ENCODE measurements at places on chromosomes 11 and 22.

DNA sequence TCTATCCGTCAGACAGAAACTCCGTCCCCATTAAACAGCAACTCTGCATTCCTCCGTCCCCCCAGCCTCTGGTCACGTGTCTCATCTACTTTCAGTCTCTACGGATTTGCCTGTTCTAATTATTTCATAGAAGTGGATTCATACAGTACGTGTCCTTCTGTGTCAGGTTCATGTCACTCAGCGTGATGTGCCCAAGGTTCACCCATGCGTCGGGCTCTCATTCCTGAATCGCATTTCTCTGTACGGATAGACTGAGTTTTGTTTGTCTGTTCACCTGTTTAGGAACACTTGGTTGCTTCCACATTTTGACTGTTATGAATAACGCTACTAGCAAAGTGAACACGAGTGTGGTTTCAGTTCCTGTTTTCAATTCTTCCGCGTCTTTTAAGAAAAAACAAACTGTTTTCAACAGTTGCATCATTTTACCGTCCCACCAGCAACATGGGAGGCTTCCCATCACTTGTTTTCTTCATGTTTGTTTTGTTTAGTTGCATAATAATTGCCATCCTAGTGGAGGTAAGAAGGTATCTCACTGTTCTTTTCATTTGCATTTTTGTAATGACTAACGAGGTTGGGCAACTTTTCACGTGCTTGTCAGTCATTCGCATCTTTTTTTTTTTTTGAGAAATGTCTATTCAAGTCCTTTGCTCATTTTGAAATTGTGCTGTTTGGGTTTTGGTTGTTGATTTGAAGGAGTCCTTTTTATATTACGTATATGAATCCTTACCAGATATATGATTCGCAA is 8.9 kb upstream of the NLRP6 start:
- DNase-seq, result no peak

DNA sequence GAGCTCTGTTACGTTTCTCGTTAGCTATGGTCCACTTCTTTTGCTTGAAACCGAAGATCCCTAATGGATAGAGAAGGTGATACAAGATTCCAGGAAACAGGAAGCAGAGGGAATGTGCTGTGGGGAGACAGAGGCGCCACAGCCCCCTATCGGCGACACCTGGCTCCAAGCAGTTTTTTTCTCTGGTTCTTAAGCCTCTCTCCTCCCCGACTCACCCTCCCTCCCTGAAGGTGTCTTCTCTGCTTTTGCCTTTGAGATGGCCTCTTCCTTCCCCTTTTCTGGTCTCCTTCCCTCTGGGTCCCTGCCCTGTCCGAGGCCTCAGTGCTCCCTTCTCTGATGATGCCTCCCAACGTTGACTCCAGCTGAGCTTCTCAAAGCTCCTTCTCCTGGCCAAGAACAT is 14.2 kb upstream of the APOBEC3A start:
- no peak for DNase-seq

DNA sequence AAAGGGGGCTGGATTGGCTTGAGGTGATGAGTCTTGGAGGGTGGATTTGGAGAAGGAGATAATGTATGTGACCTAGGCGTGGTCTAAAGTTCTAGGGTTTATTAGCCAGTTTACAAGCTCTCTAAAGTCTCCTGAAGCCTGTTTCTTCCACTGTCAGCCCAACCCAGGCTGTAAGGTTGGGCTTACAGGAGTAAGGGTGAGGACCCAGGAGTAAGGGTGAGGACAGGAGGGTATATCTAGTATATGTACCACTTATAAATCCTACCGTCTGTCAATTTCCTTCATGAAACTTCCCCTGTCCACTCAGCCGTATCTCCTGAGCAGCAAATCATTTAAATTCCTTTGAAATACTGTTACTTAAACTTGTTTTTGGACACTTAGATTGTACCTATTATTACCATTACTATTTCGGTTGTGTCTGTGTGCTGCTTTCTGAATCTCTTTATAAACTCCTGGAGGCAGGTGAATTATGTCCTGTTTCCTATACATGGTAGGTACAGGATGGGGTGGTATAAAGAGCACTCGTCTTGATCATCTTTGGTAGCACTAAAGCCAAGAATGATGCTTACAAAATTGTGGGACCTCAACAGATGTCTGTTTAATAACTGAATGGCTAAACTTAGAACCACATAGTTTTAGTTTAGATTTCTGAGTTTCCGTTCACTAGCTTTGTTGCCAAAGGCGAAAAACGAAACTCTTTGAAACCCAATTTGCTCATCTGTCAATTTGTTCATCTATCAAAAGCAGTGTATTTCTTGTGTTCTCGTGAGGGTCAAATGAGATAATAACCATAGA is 192.0 kb downstream of the GRIK4 start:
- no peak for DNase-seq

GRCh38 chr11:36243641-36244040 is 45.6 kb downstream of the COMMD9 start:
- DNase-seq, result no peak

- no peak for DNase-seq
Observed at GRCh38 chr11:126378763-126379162, 23.3 kb downstream of the ST3GAL4 start.

GRCh38 chr11:2077061-2077802 is 62.0 kb downstream of the IGF2 start:
- DNase-seq, result peak; percentile 30

- DNase-seq, result no peak
Observed at GRCh38 chr11:117837070-117837776, 12.7 kb upstream of the FXYD2 start.

- DNase-seq, result peak; percentile 33
Observed at GRCh38 chr22:23035557-23036277, 34.6 kb upstream of the GNAZ start.

GRCh38 chr22:30314915-30315314 is 11.8 kb downstream of the TBC1D10A start:
- no peak for DNase-seq

DNA sequence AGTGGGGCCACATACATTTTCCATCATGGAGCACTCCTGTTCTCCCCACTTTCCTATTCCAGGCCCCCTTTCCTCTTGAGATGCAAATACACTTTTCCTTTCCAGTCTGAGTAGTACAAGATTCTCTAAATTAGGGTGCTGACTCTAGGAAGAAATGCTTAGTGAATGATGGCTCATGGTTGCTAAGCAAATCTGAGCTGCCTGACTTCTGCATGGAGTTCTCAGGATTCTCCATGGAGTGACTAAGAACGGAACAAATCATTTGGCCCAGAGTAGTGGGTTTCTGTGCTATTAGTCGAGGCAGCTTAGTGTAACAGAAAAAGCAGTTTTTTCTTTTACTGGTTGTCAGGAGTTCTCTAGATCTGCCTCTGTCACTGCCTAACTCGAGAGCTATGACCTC is 65.4 kb upstream of the NTM start:
- no peak for DNase-seq

- no peak for DNase-seq
Observed at GRCh38 chr11:47971501-47971900, 8.9 kb upstream of the PTPRJ start.

- no peak for DNase-seq
Observed at GRCh38 chr11:75431533-75432525, 1.2 kb downstream of the KLHL35 start.

- DNase-seq, result no peak
Observed at GRCh38 chr11:131644204-131644795, 273.9 kb downstream of the NTM start.

- DNase-seq, result no peak
Observed at GRCh38 chr11:16727806-16728205, 10.6 kb upstream of the C11orf58 start.

GRCh38 chr22:25791556-25791955 is 49.6 kb downstream of the MYO18B start:
- no peak for DNase-seq

DNA sequence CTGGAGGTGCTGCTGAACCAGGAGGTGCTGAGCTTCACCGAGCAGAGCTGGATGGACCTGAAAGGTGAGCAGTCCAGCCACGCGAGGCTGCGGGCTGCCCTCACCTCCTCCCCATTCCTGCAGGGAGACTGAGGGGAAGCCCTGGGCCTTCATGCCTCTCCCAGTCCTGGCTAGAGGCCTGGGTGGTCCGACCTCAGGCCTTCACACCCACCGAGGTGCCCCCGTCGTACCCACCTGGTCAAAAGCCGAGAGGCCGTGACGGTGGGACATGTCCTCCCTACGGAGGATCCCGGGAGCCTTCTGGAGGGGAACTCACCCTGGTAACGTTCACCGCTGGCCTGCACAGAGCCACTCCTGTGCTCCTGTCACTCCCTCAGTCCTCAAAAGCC is 5.1 kb downstream of the SUSD2 start:
- DNase-seq, result no peak

DNA sequence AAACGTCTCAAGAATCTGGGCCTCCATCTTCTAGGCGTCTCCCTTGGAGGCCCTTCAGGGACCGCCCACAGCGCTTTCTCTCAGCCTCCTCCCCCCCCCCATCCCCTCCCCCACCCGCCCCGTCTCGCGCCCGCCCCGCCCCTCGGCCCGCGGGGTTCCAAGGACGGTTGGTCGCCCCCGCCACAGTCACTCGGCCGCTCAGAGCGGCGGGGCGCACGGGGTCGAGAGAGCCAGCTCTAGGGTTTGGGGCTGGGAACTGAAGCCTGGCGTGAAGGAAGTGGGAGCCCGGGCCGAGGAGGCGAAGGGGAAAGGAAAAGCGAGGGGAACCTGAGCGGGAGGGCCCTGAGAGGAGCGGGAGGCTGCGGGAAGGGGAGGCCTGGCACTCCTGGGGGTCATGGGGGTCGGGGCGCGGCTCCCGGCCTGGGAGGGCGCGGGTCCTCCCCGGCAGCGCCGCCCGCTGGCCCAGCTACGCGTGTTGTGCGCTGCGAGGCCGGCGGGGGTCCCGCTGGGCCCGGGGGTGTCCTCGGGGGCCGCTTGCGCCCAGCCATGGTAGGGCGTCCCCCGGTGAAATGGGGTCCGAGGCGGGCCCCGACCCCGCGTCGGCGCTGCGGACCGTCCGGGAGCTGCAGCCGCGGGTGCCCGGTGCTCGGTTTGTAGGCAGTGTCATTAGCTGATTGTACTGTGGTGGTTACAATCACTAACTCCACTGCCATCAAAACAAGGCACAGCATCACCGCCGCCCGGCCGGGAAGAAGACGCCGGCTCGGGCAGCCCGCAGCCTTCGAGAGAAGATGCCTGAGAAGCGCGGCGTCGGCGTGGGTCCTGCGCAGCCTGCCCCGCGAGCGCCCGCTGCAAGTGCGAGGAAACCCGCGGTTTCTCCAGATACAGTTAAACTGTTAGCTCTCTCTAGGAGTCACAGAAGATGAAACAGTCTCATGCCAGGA is at the start of gene BTG4:
TSS of gene BTG4 (minus strand) at position 91 of the 944 bp plus-strand sequence. CDS start 13,610 bp downstream, outside the sequence.
- no peak for DNase-seq

DNA sequence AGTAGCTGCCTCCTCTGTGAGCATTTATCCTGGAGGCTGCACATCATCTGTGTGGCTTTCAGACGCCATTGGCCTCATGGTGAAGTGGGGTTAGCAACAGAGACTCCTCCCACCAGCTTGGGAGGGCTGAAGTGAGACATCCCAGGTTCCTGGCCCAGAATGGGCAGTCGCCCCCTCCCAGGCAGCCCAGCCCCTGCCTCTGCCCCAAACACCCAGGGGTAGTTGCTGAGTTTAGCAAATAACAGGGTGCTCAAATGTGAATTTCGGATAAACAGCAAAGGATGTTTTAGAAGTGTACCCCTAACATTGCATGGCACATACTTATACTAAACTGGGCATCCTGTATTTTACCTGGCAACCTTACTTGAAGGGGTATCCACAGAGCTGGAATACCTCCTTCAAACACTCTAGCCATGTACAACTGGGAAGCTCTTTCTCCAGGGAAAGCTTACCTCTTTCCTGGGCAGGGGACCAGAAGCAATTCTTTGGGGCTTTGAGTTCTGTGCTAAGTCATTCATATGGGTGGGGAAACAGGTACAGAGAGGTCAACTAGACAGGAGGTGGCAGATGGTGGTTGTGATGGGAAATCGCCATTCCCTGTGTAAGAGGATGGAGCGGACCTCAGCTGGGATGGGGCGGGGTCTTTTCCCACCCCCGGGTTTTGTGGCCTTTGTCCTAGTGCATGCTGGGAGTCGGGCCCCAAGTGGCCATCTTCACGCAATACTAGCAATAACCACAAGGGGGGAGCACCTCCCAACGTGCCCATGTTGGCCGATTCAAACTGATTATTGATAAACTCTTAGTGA is 19.3 kb downstream of the MTFP1 start:
- no peak for DNase-seq

DNA sequence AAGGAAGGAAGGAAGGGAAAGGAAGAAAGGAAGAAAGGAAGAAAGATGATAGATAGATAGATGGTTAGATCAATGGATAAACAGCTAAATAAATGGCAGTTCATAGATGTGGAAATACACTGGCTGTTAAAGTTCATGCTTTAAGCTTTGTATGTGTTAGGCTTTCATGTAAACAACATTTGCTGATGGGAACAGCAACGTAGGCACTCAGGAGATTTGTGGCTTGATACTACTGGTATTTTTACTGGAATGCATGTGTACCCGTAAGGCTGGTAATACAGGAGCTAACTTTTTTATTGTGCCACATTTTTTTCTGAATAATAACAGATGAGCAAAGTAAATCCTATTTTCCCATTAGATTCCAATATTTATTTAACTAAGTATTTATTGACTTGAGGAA is 85.6 kb downstream of the NCAM1 start:
- DNase-seq, result no peak

DNA sequence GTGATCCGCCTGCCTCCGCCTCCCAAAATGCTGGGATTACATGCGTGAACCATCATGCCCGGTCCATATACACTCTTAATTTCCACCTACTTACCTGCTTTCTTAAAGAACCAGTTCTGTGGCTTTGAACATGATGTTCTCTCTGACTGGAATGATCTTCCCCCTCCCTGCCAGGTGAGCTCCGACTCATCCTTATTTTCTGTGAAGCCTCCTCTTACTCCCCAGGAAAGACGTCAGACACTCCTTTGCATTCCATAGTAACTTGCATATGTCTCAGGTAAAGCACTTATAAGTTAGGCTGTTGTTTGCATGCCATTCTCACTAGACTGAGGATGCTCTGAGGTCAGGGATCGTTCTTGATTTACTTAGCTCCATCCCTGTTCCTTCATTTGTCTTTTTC is 91.8 kb upstream of the RAB1B start:
- no peak for DNase-seq

GRCh38 chr11:58276151-58276550 is 8.1 kb upstream of the OR10W1 start:
- DNase-seq, result no peak

DNA sequence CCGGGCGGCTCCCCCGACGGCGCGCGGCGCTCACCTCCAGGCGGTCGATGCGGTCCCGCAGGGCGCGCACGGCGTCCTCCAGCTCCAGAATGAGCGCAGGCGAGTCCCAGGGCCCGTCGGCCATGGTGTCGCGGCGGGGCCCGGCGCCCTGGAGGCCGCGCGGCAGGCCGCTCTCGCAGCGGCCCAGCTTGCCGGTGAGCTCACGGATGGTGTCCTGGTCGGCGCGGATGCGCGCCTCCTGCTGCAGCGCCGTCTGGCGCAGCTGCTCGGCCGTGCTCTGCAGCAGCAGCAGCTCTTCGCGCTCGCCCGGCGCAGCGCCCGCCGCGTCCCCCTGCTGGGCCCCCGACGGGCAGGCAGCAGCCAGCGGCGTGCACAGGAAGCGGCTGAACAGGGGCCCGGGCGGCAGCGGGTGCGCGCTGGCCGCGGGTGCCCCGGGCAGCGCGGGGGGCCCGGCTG is 599 bp downstream of the NPTXR start:
- DNase-seq, result peak; percentile 37

GRCh38 chr11:71182791-71183677 is 69.3 kb downstream of the SHANK2 start:
- DNase-seq, result no peak

All from stimulated activated CD4-positive, alpha-beta T cell treated with anti-CD3 and anti-CD28 coated beads, Interleukin-15, amount 100 ng/mL, for 48 hours (primary cell).